ENCODE measurements at places on chromosomes 2 and 18.

DNA sequence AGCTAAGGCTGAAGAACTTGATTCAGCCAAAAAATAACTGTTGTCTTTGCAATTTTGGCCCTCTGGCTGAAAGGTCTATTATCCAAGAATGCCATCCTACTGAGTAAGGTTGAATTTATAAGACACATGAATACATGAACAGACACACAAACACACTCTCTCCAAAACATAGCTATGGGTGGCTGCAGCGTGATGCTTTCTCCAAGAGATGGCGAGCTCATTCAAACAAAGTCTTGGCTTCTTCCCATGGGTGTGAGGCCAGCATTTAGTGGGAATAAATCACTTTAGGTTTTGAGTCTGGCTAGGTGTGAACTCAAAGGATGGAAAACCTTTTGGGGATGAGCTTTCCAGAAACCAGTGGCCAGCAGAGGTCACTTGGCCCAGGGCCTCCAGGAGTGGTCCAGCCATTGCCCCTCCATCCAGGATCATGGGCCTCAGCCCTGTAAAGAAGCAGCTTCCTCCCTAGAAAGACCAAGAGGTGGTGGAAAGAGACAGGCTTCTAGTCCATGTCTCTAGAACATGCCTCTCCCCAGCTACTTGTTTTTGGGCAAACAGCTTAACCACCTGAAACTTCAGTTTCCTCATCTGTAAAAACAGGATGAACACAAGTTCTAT is 11.0 kb upstream of the OSR1 start:
- DNase-seq, result no peak

- DNase-seq, result no peak
Measured at GRCh38 chr2:174125090-174125489, 123.2 kb downstream of the OLA1 start.

GRCh38 chr2:238167344-238167715 is 8.6 kb downstream of the ERFE start:
- DNase-seq, result no peak

- no peak for DNase-seq
Measured at GRCh38 chr18:59560556-59560955, 136.7 kb downstream of the CCBE1 start.

- DNase-seq, result peak; percentile 79
Measured at GRCh38 chr2:222960126-222960525, 91.9 kb upstream of the KCNE4 start.

DNA sequence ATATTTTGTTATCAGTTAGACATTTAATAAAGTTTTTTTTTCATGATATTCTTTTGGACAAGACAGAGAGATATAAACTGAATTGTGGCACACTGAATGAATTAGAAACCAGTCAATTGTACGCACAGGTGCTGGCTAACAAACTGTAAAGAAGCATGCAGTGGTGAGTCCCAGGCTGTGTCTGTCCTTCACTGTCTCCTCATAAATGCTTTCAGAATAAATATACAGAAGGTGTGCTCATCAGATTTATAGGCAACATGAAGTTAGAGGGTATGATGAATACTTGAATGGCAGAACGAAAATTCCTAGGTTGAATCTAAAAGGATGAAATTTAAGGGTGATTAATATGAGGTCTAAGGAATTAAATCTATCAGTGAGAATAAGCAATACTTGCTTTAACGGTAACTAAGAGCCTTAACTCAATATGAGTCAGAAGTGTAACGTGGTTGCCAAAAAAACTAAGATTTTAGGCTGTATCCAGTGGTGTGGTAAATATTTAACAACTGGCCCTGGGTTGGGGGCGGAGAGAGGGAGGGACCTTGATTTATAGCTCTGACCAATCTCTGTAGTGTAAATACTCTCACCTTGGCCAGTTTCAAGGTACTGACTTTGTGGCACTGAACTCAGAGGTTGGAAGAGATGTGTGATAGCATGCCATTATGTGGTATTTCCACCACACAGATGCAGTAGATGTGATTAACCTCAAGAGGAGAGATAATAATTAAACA is 41.9 kb upstream of the AAK1 start:
- DNase-seq, result no peak

DNA sequence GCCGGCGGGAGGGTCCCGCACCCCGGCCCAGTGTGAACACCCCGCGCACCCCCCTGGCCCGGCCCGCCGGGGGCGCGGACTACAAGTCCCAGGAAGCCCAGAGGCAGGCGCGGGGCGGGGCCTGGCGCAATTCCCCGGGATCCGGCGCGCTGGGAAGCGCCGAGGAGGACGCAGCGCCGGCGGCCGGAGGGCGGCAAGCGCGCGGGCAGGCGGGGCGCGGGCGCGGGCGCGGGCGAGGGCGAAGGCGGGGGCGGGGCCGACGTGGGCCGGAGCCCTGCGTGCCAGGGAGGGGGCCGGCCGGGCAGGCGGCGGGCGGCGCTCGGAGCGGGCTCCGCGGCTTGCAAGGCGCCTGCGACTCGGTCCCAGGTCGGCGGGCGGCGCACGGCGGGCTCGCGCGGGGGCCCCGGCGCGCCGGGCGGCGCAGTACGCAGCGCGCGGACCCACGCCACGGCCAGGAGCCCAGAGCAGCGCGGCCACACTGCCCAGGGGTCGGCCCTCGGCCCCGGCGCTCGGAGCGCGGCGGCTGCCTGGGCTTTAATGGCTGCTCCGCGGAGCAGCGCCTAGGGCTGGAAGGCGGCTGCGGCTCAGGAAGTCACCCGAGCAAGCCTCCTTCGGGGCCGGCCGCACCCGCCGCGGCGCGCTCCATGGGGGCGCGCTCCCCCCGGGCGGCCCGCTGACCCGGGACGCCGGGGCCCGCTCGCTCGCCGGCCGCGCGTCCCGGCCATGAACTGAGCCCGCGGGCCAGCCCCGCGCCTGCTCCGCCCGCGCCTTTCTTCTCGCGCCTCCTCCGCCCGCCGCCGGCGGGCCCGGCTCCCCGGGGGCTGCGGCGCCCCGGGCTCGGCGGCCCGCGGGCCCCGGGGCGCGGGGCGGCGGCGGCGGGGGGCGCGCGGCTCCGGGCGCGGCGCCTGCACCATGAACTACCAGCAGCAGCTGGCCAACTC is at the start of gene AGAP1:
Gene AGAP1 (plus strand): TSS at position 269 of the 941 bp plus-strand sequence.
- no peak for DNase-seq
